MCF 10A (cell line): ENCODE measurements at places on chromosomes 13 and 19. TPM values are rescaled to one million over a fixed set of nuclear protein-coding genes. Genes with fewer than 3 reads are reported as not detected.

- no peak for DNase-seq
- no peak overlapping the region for H3K27ac ChIP-seq
- no peaks in the 10 kb centered on the region for H3K36me3 ChIP-seq
- H3K4me1 ChIP-seq: peaks cover 6% of the 10 kb centered on the region
- no peak overlapping the region for H3K4me3 ChIP-seq
Measured at GRCh38 chr13:90591927-90592268, 755.6 kb upstream of the MIR17HG start.

- H3K27ac ChIP-seq: no peak overlapping the region
- H3K27me3 ChIP-seq: peaks cover 15% of the 10 kb centered on the region
- no peaks in the 10 kb centered on the region for H3K4me1 ChIP-seq
- no peak overlapping the region for H3K4me3 ChIP-seq
- H3K36me3 ChIP-seq: no peaks in the 10 kb centered on the region
Measured at GRCh38 chr13:36475468-36475867, 43.2 kb downstream of the CCNA1 start.

DNA sequence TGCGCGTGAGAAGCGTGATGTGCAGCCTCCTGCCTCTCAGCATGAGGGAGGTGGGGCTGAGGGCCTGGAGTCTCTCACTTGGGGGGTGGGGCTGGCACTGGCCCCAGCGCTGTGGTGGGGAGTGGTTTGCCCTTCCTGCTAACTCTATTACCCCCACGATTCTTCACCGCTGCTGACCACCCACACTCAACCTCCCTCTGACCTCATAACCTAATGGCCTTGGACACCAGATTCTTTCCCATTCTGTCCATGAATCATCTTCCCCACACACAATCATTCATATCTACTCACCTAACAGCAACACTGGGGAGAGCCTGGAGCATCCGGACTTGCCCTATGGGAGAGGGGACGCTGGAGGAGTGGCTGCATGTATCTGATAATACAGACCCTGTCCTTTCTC lies 8.7 kb downstream of the CD177 start:
- DNase-seq: no peak
- H3K27ac ChIP-seq: no peak overlapping the region
- H3K4me1 ChIP-seq: no peaks in the 10 kb centered on the region
- H3K27me3 ChIP-seq: peaks cover 19% of the 10 kb centered on the region
- H3K4me3 ChIP-seq: no peak overlapping the region

DNA sequence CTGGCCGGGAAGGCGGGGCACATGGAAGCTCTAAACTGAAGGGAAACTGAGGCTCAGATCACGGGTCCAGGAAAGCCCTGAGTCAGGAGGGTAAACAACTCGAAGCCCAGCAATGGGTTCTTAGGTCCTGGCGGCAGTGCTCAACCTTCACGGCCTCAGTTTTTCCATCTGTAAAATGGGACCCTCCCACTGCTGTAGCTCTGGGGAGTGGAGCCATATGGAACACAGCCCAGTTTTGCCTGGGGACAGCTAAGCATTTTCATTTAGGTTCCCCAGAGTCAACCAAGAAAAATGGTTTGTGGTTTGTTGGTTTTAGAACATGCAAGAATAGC lies 30.4 kb downstream of the CEBPG start:
- H3K36me3 ChIP-seq: no peaks in the 10 kb centered on the region
- no peak overlapping the region for H3K4me3 ChIP-seq
- H3K27ac ChIP-seq: no peak overlapping the region

DNA sequence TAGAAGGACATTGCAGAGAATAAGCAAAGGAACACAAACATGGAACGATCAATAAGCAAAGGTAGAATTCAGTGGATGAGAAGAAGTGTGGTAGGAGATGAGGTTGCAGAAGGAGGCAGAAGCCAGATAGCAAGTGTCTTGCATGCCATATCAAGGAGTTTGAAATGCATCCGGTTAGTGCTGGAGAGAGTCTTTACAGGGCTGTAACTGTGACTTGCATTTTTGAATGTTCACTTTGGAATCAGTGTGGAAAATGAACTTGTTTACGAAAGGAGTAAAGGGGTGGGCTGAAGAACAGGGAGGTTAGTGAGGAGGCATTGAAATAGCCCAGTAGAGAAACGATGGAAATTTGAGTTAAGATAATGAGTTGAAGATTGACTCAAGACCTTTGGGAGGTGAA lies 90.7 kb upstream of the MBNL2 start:
- H3K27ac ChIP-seq: no peak overlapping the region
- no peak overlapping the region for H3K4me3 ChIP-seq
- DNase-seq: no peak
- no peaks in the 10 kb centered on the region for H3K36me3 ChIP-seq
- peaks cover 6% of the 10 kb centered on the region for H3K4me1 ChIP-seq

- DNase-seq: no peak
- H3K36me3 ChIP-seq: peaks cover 33% of the 10 kb centered on the region
- H3K4me1 ChIP-seq: peaks cover 18% of the 10 kb centered on the region
- H3K27ac ChIP-seq: no peak overlapping the region
- H3K4me3 ChIP-seq: no peak overlapping the region
Measured at GRCh38 chr13:99383946-99384345, 76.7 kb upstream of the GPR183 start.

DNA sequence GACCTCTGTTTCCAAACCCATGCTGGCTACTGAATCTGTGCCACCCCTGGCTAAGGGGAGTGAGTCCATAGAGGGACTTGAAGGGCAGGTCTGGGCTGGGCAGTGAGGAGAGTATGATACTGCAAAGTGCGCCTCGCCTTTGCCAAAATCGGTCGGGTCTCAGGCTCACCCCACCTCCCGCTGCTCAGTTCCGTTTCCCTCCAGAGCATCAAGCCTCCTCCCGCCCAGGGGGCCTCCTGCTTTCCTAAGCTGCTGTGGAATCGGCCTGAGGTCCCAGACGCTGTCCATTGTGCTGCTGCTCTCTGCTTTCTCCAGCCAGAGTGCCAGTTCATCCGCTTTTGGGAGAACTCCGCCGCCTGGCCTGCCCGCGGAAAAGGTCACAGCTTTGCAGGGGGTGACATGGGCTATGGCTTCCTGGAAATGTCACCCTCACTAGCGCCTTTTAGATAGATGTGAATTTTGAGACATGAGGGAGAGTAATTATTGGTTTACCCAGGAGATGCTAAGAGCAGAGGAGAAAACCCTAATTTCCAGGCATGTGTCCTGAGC lies 1418.4 kb downstream of the UQCRFS1 start:
- H3K27ac ChIP-seq: peak overlapping the region; percentile 91
- H3K4me1 ChIP-seq: peaks cover 10% of the 10 kb centered on the region
- no peaks in the 10 kb centered on the region for H3K27me3 ChIP-seq
- peak overlapping the region; percentile 89 for H3K4me3 ChIP-seq
- DNase-seq: no peak

GRCh38 chr19:44512326-44513298 lies 12.3 kb upstream of the ZNF180 start:
- no peak overlapping the region for H3K4me3 ChIP-seq
- peak; percentile 67 for DNase-seq
- no peak overlapping the region for H3K27ac ChIP-seq
- H3K27me3 ChIP-seq: peaks cover 43% of the 10 kb centered on the region
- no peaks in the 10 kb centered on the region for H3K4me1 ChIP-seq
- H3K36me3 ChIP-seq: no peaks in the 10 kb centered on the region

GRCh38 chr13:39401756-39402155 lies 201.2 kb downstream of the LHFPL6 start:
- H3K4me1 ChIP-seq: no peaks in the 10 kb centered on the region
- H3K27me3 ChIP-seq: no peaks in the 10 kb centered on the region
- no peak overlapping the region for H3K27ac ChIP-seq

DNA sequence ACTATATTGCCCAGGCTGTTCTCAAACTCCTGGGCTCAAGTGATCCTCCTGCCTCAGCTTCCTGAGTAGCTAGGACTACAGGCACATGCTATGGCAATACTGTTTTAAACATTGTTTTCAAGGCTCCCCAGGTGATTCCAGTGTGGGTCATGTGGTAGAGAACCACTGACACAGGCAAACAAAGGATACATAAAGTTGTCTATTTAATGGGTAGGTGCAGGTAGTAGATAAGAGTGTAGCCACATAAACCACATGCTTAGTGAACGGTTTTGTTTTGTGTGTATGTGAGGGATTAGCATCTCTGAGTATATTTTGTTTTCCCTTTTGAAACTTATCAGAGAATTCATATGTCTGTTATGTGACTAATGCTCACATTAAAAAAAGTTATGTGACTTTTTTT lies 36.7 kb downstream of the USPL1 start:
- peak overlapping the region; percentile 2 for H3K27ac ChIP-seq
- H3K4me3 ChIP-seq: no peak overlapping the region
- peaks cover 63% of the 10 kb centered on the region for H3K36me3 ChIP-seq
- H3K4me1 ChIP-seq: no peaks in the 10 kb centered on the region

Gene GARIN5A
- total RNA-seq: 1.5 and 2.7 TPM in 2 replicates

Gene ZNF579
- total RNA-seq: 11.6 and 12.6 TPM in 2 replicates

Gene TM9SF2
- total RNA-seq: 71.1 and 77.0 TPM in 2 replicates

Gene GRK1
- not detected in 2 replicates for total RNA-seq

Gene NTF4
- 6.0 and 7.8 TPM in 2 replicates for total RNA-seq

Gene MAB21L1
- total RNA-seq: not detected in 2 replicates

Gene ZNF77
- 4.7 and 4.9 TPM in 2 replicates for total RNA-seq

Gene ERICH6B
- total RNA-seq: not detected in 2 replicates

Gene KLK12
- not detected in 2 replicates for total RNA-seq

Gene SYNGR4
- not detected in 2 replicates for total RNA-seq
